Naive B cell (primary cell): ENCODE measurements at places on chromosomes 7 and 10. TPM values are rescaled to one million over a fixed set of nuclear protein-coding genes. Genes with fewer than 3 reads are reported as not detected.

- H3K4me3 ChIP-seq, result no peak overlapping the region
- H3K27ac ChIP-seq, result peak overlapping the region; percentile 82
- no peaks in the 10 kb centered on the region for H3K27me3 ChIP-seq
- peaks cover 22% of the 10 kb centered on the region for H3K36me3 ChIP-seq
Observed at GRCh38 chr7:1965579-1966294, 267.0 kb downstream of the MAD1L1 start.

DNA sequence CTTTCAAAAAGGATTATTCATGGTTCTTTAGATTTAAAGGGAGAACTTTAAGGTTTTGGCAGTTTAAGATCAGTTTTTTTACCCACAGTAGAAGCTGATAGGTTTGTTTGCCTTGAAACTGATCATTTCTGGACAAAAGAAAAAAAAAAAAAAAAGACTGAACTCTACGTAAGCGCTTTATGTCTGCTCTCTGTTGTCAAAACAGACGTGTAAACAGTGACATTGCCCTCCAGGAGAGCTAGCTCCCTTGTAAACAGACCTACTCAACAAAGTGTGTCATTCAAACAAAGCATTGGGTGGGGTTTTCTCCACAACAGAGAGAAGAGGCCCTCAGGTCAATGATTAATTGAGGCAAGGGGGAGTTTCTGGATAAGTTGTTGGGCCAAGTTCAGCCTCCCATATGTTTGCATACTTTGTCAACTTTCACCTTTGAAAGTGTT, 568.1 kb upstream of the LRRN3 start:
- H3K4me3 ChIP-seq, result no peak overlapping the region
- H3K4me1 ChIP-seq, result no peaks in the 10 kb centered on the region

DNA sequence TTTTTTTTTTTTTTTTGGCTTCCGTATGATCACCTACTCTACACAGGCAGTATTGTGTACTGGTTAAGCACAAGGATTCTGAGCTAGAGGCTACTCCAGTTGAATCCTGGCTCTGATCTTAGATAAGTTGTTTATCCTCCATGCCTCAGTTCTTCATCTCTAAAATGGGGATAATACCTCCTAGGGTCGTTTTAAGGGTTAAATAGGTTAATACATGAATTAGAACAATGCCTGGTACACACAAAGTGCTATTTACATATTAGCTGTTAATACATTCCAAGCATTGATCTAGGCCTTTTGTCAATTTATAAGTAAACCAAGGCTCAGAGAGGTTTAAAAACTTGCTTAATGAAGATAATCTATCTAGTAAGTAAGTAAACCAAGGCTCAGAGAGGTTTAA, 59.0 kb downstream of the ST7 start:
- peaks cover 29% of the 10 kb centered on the region for H3K4me1 ChIP-seq
- no peak for DNase-seq

DNA sequence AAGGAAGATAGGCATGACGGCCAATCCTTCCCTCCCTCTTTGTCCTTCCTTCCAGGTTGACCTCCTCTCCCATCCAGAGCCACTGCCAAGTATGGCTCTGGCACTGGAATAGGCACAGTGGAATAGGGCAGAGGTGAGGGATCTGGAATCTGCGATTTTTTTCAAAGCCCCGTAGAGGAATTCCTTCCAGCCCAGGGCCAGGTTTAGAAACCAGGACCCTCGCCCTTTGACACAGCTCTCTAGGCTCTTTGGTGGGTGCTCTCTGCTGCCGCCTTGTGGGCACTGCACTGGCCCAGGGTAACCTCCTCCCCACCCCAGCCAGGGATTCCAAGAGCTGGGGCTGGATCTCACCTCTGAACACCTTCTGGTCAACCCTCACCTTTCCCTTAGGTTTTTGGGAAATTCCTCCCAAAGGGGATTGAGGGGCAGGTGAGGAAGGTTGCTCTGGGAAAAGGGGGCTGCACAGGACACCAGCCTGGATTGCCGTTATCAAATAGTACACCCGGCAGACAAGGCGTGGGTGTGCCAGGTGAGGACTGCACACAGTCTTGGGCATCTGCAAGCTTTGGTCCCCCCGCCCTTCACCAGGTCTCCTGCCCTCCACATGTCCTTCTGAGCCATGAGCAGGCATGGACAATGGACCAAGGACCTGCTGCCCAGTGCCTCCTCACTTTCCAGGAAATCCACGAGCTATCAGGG, 22.8 kb downstream of the C10orf105 start:
- H3K27me3 ChIP-seq, result no peaks in the 10 kb centered on the region
- H3K27ac ChIP-seq, result no peak overlapping the region
- H3K4me1 ChIP-seq, result peaks cover 38% of the 10 kb centered on the region
- H3K4me3 ChIP-seq, result peak overlapping the region; percentile 15
- DNase-seq, result peak; percentile 53
- H3K36me3 ChIP-seq, result no peaks in the 10 kb centered on the region

DNA sequence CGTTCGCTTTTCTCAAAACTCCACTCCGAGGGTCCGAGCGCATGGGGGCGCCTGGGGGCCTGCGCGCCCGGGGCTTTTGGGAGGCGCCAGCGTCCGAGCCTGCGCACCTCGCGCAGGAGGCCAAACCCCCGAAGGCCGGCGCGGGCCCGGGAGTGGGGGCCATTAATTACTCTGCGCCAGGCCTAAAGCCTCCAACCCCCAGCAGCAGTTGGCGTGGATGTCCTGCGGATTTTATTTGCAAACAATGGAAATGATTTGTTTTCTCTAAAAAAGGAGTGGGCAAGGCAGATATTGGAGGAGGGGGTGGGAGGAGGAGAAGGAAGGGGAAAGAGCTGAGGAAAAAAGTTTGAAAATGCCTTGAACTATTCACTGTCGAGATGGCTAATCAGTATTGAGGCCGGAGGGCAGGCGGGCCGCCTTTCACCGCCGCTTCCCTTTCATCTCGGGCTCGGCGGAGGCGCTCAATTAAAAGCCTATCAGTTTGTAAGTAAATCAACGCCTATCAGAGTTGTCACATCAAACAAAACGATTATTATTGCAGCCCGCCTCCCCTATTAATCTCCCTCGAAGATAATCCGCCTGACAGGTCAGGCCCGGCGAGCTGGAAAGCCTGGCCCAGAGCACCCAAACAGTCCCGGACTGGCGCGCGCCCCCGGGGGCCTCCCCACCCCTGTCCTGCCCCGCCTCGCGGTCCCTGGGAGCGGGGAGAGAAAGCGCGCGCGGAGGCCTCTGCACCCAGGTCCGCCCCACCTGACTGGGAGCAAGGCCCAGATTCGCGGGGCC, 3.4 kb upstream of the ZNF503 start:
- DNase-seq, result no peak
- peaks cover 77% of the 10 kb centered on the region for H3K27me3 ChIP-seq
- peaks cover 25% of the 10 kb centered on the region for H3K36me3 ChIP-seq
- H3K4me1 ChIP-seq, result peaks cover 38% of the 10 kb centered on the region

DNA sequence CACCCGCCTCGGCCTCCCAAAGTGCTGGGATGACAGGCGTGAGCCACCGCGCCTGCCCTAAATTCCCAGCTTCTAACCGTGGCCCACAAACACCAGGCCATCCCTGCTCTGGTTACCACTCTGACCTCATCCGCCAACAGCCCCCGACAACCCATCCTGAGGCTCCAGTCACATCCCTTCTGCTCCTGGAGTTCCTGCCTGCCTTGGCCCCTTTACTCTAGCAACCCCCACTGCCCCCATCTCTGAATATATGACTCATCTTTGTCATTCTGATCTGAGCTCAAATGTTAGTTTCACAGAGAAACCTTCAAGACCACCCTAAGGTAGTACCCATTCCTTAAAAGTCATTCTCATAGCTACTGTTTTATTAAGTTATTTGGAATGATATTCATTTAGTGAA, 26.6 kb downstream of the RHEB start:
- H3K4me1 ChIP-seq, result peaks cover 39% of the 10 kb centered on the region
- peaks cover 15% of the 10 kb centered on the region for H3K36me3 ChIP-seq
- H3K4me3 ChIP-seq, result no peak overlapping the region
- peak overlapping the region; percentile 37 for H3K27ac ChIP-seq

DNA sequence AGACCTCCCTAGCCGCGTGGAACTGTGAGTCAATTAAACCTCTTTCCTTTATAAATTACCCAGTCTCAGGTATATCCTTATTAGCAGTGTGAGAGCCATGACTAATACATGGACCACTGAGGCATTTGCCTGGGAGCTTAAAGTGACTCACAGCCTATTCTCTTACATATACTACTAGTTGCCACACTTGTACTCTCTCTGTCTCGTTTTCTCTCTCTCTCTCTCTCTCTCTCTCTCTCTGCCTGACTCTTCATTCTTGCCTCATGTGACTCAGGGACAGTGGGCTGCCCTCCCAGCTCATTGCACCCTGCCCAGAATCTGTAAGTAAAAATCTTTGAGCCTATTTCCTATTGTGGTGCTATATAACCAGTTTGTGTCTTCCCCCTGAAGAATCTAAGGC, 238.5 kb upstream of the MAGI2 start:
- no peak for DNase-seq
- no peaks in the 10 kb centered on the region for H3K4me1 ChIP-seq
- H3K4me3 ChIP-seq, result no peak overlapping the region
- no peaks in the 10 kb centered on the region for H3K36me3 ChIP-seq

DNA sequence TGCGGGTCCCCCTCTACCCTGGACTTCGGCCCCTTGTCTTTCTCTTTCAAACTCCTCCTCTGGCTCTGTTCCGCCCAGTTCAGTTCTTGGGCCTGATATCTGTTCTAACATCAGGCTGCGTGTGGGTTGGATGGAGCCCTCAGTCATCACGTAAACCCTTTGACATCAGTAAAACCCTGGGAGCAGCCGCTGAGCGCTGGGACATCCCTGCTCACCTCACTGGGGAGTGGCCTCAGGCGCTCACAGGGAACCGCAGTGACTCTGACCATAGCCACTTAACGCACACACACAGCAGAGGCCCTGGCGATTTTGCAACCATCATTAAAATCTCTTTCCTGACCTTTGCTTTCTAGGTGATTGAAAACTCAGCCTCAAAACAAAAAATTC, 113.3 kb downstream of the CYTH3 start:
- no peaks in the 10 kb centered on the region for H3K4me1 ChIP-seq
- H3K27ac ChIP-seq, result no peak overlapping the region
- no peaks in the 10 kb centered on the region for H3K27me3 ChIP-seq

- no peak overlapping the region for H3K4me3 ChIP-seq
- DNase-seq, result no peak
- peak overlapping the region; percentile 10 for H3K27ac ChIP-seq
- H3K27me3 ChIP-seq, result no peaks in the 10 kb centered on the region
Observed at GRCh38 chr10:131930150-131930549, 29.3 kb downstream of the PPP2R2D start.

DNA sequence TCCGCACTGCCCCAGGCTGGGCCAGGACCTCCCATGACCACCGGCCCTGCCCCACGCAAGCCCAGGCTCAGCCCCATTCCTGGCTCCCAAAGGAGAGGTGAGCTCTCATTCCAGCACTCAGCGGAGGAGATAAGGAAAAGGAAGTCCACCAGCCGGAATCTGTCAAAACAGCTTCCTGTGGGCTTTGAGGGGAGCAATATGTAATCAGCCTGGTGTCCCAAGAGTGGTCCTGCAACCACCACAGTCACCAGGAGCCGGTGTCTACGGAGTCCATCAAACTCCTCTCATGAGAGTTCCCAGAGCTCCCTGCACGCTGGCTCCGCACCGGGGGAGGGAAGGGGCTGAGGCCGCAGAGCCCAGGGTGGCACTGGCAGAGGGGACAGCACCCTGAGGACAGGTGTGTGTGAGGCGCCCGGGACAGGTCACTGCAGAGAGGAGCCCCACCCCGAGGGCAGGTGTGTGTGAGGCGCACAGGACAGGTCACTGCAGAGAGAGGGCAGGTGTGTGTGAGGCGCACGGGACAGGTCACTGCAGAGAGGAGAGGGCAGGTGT, 57.9 kb downstream of the STK32C start:
- no peaks in the 10 kb centered on the region for H3K36me3 ChIP-seq
- H3K4me3 ChIP-seq, result no peak overlapping the region
- H3K27me3 ChIP-seq, result no peaks in the 10 kb centered on the region
- no peak overlapping the region for H3K27ac ChIP-seq
- no peak for DNase-seq

DNA sequence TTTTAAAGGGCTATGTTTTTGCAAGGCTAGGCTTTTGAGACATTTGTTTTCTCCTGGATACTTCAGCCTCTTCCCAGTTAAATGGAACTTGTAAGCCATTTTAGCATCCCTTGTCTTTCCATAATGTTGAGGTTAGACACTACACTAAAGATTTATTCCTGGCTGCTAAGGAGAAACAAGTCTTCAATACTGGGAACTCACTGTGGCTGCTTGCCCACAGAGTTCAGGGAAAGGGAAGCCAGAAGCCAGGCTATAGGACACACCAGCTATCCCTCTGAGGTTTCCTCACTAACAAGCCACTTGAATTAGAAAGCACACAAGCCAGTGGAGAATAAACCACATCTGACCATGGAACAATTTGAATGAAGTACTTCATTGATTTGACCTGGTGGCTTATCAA, 421.7 kb upstream of the CHRM2 start:
- H3K4me1 ChIP-seq, result no peaks in the 10 kb centered on the region
- no peak for DNase-seq
- no peaks in the 10 kb centered on the region for H3K27me3 ChIP-seq
- no peak overlapping the region for H3K4me3 ChIP-seq

DNA sequence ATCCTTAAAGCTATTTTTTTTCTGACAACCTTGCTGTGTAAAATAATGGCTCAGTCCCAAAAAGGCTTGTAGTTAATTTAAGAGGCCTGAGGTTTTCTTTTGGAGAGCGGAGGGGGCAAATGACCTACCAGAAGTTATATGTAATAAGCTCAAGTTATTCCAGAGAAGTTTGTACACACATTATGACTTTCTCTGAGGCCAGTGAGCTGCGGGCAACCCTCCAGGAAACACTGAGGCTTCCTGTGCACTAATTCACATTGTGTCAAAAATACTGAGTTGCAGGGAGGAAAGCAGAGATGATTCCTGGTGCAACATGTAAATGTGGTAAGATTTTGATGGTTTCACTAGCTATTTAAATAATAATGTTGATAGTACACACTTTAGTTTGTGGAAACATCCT, 188.6 kb downstream of the DIP2C start:
- peaks cover 30% of the 10 kb centered on the region for H3K27me3 ChIP-seq
- H3K36me3 ChIP-seq, result no peaks in the 10 kb centered on the region
- H3K27ac ChIP-seq, result no peak overlapping the region
- no peak overlapping the region for H3K4me3 ChIP-seq
- peaks cover 3% of the 10 kb centered on the region for H3K4me1 ChIP-seq

DNA sequence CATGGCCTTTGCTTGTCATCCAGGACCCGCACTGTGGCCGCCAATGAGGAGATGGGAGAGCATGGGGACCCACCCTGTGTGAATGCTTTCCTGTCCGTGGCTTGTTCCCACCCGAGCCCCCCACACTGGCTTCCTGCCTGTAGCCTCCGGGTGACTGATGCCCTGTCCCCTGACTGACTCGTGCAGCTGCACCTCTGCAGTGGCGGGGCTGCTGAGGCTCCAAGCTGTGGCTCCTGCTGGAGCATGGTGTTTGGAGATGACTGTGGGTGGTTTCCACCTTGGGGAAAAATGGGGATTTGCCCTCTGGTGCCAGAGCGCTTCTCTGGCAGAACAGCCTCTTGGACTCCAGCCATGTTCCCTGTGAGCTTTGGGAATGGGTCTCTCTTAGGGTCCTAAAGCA, 2.1 kb downstream of the CAMK1D start:
- H3K27me3 ChIP-seq, result no peaks in the 10 kb centered on the region
- no peak for DNase-seq
- H3K36me3 ChIP-seq, result no peaks in the 10 kb centered on the region
- peak overlapping the region; percentile 100 for H3K4me3 ChIP-seq
- H3K4me1 ChIP-seq, result peaks cover 62% of the 10 kb centered on the region

The BEND7 gene
- not detected for polyA plus RNA-seq

The ARHGAP12 gene
- 16.4 TPM for polyA plus RNA-seq

The MBL2 gene
- polyA plus RNA-seq, result not detected

The MKRN1 gene
- 99.0 TPM for polyA plus RNA-seq

The TFEC gene
- polyA plus RNA-seq, result not detected

The PHKG1 gene
- polyA plus RNA-seq, result 0.41 TPM

The MKX gene
- not detected for polyA plus RNA-seq

The PKD1L1 gene
- polyA plus RNA-seq, result 0.30 TPM

The C10orf120 gene
- polyA plus RNA-seq, result not detected

The SUGCT gene
- polyA plus RNA-seq, result 4.1 TPM

The SPDYE2B gene
- polyA plus RNA-seq, result not detected
